ENCODE measurements at places on chromosomes 6 and 20. TPM values are rescaled to one million over a fixed set of nuclear protein-coding genes. Genes with fewer than 3 reads are reported as not detected.

DNA sequence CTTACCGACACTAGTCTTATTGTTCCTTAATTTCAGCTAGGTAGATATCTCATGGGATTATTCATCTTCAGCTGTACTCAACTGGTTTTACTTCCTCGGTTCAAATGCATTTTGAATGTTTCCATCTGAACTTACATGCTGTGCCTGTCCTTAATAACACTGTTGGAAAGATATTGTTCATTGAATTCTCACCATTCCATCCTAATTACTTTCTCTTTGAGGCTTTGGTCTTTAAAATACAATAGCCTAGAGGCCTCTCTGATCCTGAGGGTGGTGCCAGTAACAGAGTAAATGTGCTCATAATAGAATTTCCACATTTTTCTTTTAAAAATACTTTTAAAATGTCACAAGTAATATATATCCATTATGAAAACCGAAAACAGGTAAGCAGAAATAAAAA, 54.0 kb downstream of the IL20RA start:
- no peak for DNase-seq

- DNase-seq: no peak
Measured at GRCh38 chr6:139568956-139569538, 194.6 kb upstream of the CITED2 start.

DNA sequence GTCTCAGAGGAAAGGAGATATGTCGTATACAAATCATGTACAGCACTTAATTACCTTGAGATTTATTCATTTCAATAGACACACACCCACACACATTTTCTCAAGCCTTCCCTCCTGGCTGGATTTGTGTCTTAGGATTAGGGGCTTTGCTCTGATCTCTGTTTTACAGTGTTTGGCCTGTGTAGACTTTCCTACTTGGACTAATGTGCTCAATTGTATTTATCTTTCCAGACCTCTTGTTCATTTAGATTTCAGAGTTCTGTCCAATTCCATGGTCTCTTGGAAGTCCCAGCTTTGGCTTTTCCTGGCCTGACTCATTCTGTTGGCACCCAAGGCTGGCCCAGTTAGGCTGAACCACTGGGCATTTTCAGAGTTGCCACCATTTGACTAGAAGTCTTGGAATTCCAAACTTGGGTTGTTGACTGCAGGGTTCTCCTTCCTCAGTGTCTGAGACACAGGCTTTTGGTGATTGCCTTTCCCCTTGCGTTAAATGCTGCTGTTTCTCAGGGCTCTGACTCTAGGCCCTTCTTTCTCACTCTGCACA, 8.9 kb upstream of the RFPL4B start:
- no peak for DNase-seq

- no peak for DNase-seq
Measured at GRCh38 chr20:23225407-23226060, 125.1 kb upstream of the NXT1 start.

- DNase-seq: no peak
Measured at GRCh38 chr6:109053336-109053735, 41.3 kb downstream of the SESN1 start.

The RGS19 gene
- total RNA-seq: 7.2 TPM

The RAB22A gene
- 7.4 TPM for total RNA-seq

The MAS1 gene
- not detected for total RNA-seq

The SMOC2 gene
- 3.5 TPM for total RNA-seq

The GRM1 gene
- not detected for total RNA-seq

The GPX5 gene
- total RNA-seq: not detected

The SPATA25 gene
- 2.0 TPM for total RNA-seq

Data from right lobe of liver (tissue), 6 donors.